ENCODE measurements at places on chromosomes 13 and 19.

- DNase-seq: no peak
Measured at GRCh38 chr13:84812789-84813188, 930.5 kb upstream of the SLITRK1 start.

DNA sequence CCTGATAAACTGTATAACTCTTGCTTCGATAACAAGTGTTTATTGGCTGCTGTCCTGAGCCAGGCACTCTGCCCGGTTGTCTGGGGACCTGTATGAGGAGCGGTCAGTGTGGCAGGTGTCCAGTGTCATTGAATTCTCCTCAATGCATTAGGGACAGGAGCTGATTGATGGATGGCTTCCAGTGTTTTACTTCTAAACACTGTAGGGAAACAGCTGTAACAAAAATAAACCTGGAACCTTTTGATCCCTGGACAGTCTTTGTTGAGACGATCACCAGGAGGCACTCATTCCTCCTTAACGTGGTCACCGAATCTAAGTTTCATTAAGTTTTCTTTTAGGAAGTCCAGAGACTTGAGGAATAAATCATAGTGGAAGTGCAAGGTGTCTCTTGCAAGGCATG, 17.9 kb downstream of the UBAC2 start:
- no peak for DNase-seq

DNA sequence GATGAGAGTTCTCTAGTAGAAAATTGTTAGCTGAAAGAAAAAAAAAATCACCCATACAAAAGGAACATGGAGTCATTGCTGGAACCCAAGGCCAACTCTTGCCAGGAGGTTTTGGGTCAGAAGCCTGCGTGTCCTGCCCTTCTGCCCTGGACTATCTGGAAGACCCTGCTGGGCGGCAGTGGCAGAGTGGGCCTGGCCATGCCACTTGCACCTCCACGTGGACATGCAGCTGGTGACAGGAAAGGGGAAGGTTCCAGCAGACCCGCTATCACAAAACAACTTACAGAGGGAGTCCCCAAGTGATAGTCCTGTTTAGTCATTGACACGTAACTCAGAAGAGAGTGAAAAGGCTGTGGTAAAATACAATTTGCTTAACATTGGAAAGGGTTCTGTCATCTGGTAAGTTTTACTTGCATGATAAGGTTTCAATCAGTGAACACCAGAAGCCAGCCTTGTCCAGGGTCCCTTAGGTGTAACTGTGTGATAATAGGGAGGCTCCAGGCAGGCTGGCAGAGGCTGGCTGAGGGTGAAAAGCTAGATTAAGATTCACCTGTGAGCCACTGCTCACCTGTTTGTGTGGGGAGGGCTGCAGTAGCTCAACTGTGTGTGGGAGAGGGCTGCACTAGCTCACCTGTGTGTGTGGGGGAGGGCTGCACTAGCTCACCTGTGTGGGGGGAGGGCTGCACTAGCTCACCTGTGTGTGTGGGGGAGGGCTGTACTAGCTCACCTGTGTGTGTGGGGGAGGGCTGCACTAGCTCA, 47.8 kb downstream of the COL4A2 start:
- DNase-seq: no peak

DNA sequence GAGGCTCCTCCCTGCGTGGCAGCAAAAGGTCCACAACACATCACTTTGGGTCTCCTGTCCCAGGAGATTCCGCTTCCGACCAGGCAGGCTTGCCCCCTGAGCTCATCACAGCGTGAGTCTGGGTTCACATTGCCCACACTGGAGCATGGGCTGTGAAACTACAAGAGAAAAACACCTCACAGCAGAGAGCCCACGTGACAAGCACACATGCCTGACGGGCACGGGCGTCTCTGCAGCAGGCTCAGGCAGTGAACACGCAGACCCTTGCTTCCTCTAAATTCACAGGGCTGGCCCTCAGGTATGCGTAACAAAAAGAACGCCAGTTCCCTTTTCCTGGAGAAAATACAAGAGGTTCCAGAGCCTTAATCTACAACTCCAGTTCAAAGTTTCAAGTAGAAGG, 41.9 kb downstream of the RASA3 start:
- no peak for DNase-seq

- no peak for DNase-seq
Measured at GRCh38 chr19:21158523-21159135, 16.8 kb downstream of the ZNF431 start.

GRCh38 chr19:34499155-34499834, 17.7 kb downstream of the WTIP start:
- DNase-seq: no peak

DNA sequence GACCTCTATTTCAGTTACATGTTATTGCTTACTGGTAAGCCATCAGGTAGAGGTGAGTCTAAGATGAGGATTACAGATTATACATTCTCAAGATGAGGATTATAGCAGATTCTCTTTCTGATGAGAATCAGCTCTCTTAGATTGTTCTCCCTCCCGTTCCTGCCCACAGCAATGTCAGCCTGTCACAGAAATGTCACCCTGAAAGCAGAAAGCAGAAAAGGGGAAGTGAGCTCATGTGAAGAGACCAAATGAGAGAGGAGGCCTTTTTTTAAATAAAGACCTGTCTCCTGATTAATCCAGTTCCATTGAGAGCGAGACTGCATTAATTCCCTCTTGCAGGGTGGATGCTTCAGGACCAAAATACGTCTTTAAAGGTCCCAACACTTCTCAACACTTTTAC, 445.6 kb downstream of the KCTD12 start:
- DNase-seq: peak; percentile 24

DNA sequence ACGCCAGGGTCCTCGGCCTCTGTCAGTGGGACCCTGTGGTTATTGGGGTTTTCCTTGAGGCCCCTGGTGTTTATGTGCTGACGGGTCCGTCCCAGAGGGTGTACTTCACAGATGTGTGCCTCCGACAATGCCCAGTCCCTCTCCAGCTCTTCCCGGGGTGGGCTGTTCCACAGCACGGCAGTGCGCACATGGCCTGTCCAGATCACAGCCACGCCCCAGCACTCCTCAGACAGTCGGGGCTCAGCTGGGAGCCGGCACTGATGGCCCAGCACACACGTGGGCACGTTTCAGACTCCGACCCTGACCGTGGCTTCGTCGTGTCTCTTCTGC, 16.9 kb upstream of the F7 start:
- no peak for DNase-seq

DNA sequence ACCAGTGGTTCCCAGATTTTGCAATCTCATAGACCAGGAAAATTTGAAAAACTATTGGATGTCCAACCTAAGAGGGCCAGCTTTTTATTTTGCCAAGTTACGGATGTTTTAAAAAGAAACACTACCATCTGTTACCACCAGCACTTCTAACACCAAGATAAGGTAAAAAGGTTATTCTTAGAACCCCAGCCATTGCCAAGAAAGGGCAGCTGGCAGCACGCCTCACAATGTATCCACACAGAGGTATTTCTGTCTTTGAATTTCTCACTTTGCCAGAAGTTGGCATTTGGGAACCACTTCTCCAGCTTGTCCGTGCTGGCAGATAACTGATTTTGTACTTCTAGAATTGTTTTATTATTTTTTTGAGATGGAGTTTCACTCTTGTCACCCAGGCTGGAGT, 28.7 kb downstream of the CAPN12 start:
- no peak for DNase-seq

DNA sequence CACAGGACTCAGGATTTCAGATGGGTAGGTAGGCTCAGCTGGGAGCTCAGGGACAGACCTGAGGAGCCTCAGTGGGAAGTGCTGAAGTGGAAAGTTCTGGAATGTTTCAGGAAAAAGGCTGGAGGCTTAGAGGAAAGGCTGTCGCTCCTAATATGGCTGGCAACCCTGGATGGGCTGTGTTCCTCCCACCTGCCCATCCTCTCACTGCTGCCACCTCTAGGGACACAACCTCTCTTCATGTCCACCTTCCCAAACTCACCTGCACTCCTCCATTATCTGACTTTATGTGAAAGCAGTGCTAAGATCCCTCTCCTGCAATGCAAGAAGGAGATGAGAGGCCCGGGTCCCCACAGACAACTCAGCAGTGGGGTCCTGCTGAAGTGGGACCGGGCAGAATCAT, 5.8 kb upstream of the CEACAM21 start:
- no peak for DNase-seq

DNA sequence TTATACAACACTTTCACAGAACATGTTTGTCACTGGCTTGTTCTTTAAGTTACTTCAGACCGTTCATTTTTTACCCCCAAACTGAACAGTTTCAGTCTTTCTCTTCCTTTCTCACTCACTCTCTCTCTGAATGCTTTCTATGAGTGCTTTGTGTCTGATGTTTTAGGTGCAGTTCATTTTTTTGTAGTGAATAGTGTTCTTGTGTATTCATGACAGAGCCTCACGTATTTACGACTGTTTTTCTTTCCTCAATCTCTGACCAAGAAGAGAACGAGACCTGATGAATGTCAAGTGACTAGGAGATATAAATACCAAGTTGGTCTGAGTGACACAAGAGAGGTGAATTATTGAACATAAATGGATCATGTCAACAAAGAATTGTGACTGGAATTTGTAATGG, 1525.0 kb upstream of the MIR17HG start:
- DNase-seq: no peak

DNA sequence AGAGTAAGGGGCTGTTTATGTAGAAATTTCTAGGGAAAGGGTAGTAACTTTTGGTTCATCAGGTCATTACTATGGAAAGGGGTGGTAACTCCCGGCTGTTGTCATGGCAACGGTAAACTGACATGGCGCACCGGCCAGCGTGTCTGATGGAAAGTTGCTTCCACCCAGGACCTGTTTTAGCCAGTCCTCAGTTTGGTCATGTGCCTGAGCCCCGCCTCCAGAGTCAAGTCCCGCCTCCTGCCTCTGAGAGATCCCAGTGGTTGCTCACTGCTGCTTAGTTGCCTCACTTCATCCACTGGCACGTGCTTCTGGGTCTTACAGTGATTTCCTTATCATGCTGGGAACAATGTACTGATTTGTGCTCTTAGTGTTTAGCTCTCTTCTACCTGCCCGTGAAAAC, 455.2 kb upstream of the ZNF507 start:
- no peak for DNase-seq

- DNase-seq: no peak
Measured at GRCh38 chr13:93364166-93364565, 137.6 kb downstream of the GPC6 start.

DNA sequence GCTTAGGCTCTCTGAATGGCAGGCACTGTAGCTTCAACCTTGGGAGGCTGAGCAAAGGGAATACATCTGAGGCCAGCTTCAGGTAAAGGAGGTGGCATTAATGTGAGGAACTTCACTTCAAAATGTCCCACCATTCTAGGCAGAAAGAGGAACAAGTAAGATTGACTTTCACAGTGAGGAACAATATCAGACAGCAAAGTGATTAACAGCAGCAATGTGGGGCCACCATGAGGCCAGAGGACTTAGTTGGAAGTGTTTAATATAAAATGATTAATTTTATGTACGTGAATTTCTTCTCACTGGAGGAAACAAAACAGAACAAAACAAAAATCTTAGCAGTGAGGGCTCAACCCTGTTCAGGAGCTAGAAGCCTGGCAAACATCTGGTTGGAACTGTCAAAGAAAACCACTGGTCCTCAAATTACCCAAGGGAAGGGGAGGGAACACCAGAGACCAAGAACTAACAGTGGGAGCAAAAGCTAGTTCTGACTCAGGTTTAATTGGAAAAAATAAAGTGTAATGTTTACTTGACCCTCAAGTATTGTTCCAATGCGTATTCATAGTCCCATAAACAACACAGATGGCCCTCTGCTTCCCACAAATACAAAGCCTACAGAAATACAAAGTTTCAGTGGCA, 43.9 kb upstream of the FRY start:
- no peak for DNase-seq

DNA sequence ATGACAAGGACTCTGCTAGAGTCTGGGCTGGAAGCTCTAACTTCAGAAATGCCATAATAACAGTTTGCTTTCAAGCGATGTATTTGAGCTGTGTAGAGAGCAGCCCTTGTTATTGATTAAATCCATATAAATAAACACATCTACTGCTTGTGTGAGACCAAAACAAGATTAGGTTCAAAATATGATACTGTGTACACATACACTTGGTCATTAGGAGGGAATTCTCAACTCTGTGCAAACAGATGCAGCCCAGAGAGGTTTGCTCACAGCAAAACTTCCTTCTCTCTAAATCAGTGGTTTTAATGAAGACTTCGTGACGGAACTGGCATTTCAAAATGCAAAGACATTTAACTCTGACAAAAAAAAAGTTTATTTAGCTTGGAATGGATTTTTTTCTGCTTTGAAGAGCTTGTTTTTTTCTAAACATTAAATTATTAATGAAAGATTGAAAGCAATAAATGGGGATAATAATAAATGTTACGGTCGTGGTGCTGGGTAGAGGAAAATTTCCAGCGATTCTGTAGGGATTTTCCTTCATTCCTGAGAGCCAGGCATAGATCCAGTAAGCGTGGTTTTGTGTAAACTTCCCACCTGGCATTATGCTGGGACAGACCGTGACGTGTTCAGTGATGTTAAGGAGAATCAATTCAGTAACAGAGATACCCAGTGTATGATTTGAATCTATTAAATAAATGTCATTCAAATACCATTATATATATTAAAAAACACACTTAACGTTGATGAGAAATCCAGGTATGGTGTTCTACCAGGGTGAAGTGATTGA, 213.7 kb downstream of the TEX29 start:
- no peak for DNase-seq

DNA sequence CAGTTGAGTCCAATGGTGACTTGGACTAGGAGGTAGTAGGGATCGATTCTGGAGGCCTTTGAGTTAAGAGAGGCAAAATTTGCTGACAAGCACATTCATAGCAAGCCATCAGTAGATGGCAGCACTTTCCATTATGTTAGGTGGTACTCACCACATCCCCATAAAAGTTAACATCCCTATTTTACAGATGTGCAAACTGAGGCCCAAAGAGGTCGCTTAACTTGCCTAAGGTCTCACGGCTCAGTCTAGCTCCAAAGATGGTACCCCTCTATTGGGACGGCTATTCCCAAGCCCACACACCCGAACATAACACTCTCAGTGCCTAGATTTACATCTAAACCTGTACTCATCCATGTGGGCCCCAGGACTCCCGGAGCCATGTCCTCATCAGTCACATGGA, 21.5 kb upstream of the FOSB start:
- no peak for DNase-seq

- no peak for DNase-seq
Measured at GRCh38 chr19:31220540-31220939, 128.7 kb downstream of the TSHZ3 start.

DNA sequence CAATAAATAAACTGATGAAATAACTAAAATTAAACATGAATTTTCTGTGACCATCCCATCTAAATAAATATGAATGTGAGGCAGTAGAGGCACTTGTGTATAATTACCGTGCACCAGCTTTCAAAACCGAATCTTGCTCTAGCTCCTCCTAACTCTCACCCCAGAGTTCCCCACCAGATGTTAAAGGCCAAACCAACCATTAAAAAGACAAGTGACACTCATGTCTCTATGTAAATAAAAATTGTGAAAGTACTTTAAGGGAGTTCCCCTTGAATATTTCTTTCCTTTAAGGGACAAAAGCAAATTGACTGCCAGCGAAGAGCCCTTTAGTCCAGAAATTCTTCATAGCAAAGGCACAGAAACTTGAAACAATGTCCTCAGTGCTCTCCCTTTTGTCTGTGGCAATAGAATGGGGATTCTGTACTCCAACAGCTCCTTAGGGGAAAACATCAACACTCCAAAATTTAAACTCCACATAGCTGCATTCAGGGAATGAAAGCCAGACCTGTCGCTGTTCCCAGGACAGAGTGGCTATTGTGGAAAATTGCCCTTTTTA, 101.7 kb upstream of the SOX21 start:
- DNase-seq: peak; percentile 6

All from GM12891 (cell line).